A549 treated with CORT108297 at 1 μM for 4 hours (cell line): ENCODE measurements at places on chromosomes 11 and 22. TPM values are rescaled to one million over a fixed set of nuclear protein-coding genes. Genes with fewer than 3 reads are reported as not detected.

The CRACR2B gene
- total RNA-seq, result 2.9 to 5.2 TPM (median 4.8 TPM) in 5 replicates

The OR2AG1 gene
- total RNA-seq, result not detected in 5 replicates

The SHISAL1 gene
- 5.4 to 6.7 TPM (median 6.1 TPM) in 5 replicates for total RNA-seq

The RTN4RL2 gene
- total RNA-seq, result 59.0 to 127 TPM (median 116 TPM) in 5 replicates

The KCNK7 gene
- 0.29 to 1.0 TPM (median 0.76 TPM) in 4 of 5 replicates, not detected in the other for total RNA-seq

The FXYD2 gene
- total RNA-seq, result 14.8 to 23.6 TPM (median 18.3 TPM) in 5 replicates

The ASCL2 gene
- total RNA-seq, result 0.06 to 0.09 TPM in 2 of 5 replicates, not detected in the others

The NCR3LG1 gene
- 1.7 to 2.6 TPM (median 2.3 TPM) in 5 replicates for total RNA-seq

The USH1C gene
- 0.59 to 1.5 TPM (median 1.0 TPM) in 5 replicates for total RNA-seq

The ANKK1 gene
- total RNA-seq, result 0.03 to 0.05 TPM (median 0.04 TPM) in 3 of 5 replicates, not detected in the others

The BID gene
- total RNA-seq, result 51.6 to 85.0 TPM (median 78.8 TPM) in 5 replicates

The SLC37A2 gene
- 0.12 to 0.17 TPM (median 0.13 TPM) in 4 of 5 replicates, not detected in the other for total RNA-seq

The RAB38 gene
- total RNA-seq, result 0.78 to 1.4 TPM (median 1.0 TPM) in 5 replicates

The HIC2 gene
- total RNA-seq, result 2.1 to 3.2 TPM (median 2.7 TPM) in 5 replicates

The STK33 gene
- 3.2 to 5.2 TPM (median 4.4 TPM) in 5 replicates for total RNA-seq

The HORMAD2 gene
- total RNA-seq, result not detected in 5 replicates

The YAP1 gene
- total RNA-seq, result 45.1 to 59.7 TPM (median 56.6 TPM) in 5 replicates

The NXPE2 gene
- total RNA-seq, result 0.05 TPM in 1 of 5 replicates, not detected in the others

The CCDC85B gene
- total RNA-seq, result 24.4 to 53.2 TPM (median 49.6 TPM) in 5 replicates

The APOA4 gene
- total RNA-seq, result not detected in 5 replicates

The CTSW gene
- total RNA-seq, result 0.06 to 0.16 TPM in 2 of 5 replicates, not detected in the others

The MN1 gene
- 2.3 to 4.1 TPM (median 2.9 TPM) in 5 replicates for total RNA-seq

The RNF26 gene
- 29.4 to 41.1 TPM (median 37.7 TPM) in 5 replicates for total RNA-seq

The ARHGAP20 gene
- 0.02 TPM in 2 of 5 replicates, not detected in the others for total RNA-seq

The SSRP1 gene
- total RNA-seq, result 211 to 261 TPM (median 224 TPM) in 5 replicates

The INSC gene
- total RNA-seq, result not detected in 5 replicates

The C1QTNF4 gene
- total RNA-seq, result 0.08 to 0.10 TPM (median 0.08 TPM) in 3 of 5 replicates, not detected in the others

The SLC22A12 gene
- total RNA-seq, result not detected in 5 replicates

The GAL3ST1 gene
- 6.1 to 10.2 TPM (median 9.2 TPM) in 5 replicates for total RNA-seq

The OR56A3 gene
- not detected in 5 replicates for total RNA-seq

The DNAJB7 gene
- not detected in 5 replicates for total RNA-seq

The ALX4 gene
- 3.8 to 5.7 TPM (median 5.2 TPM) in 5 replicates for total RNA-seq

The FGF19 gene
- 0.03 to 0.08 TPM in 2 of 5 replicates, not detected in the others for total RNA-seq

The POTEH gene
- not detected in 5 replicates for total RNA-seq

The GLYAT gene
- total RNA-seq, result not detected in 5 replicates

The IL18 gene
- total RNA-seq, result 92.2 to 108 TPM (median 101 TPM) in 5 replicates

The OR52I1 gene
- not detected in 5 replicates for total RNA-seq

The CDCA5 gene
- total RNA-seq, result 56.7 to 72.8 TPM (median 69.2 TPM) in 5 replicates

The NAV2 gene
- 15.6 to 25.7 TPM (median 20.8 TPM) in 5 replicates for total RNA-seq

The WNT7B gene
- 87.1 to 129 TPM (median 125 TPM) in 5 replicates for total RNA-seq

The MMP8 gene
- not detected in 5 replicates for total RNA-seq

The RIMBP3C gene
- 0.13 to 0.23 TPM (median 0.18 TPM) in 5 replicates for total RNA-seq

The MICAL3 gene
- total RNA-seq, result 20.9 to 40.8 TPM (median 35.0 TPM) in 5 replicates

The ARHGAP1 gene
- total RNA-seq, result 55.2 to 60.4 TPM (median 57.5 TPM) in 5 replicates

The RFPL3 gene
- not detected in 5 replicates for total RNA-seq

The NRGN gene
- total RNA-seq, result 6.3 to 11.9 TPM (median 11.1 TPM) in 5 replicates

The OR51B4 gene
- total RNA-seq, result not detected in 5 replicates

The GGT5 gene
- total RNA-seq, result 1.8 to 3.1 TPM (median 2.5 TPM) in 5 replicates
